ENCODE measurements at places on chromosomes 4 and X.

- DNase-seq = no peak
Measured at GRCh38 chr4:725391-726234, 20.0 kb downstream of the PCGF3 start.

GRCh38 chr4:64166365-64166764, 242.9 kb downstream of the TECRL start:
- DNase-seq = no peak

GRCh38 chr4:74466242-74466641, 21.3 kb downstream of the AREG start:
- no peak for DNase-seq

- no peak for DNase-seq
Measured at GRCh38 chr4:147863111-147863747, 131.3 kb downstream of the ARHGAP10 start.

DNA sequence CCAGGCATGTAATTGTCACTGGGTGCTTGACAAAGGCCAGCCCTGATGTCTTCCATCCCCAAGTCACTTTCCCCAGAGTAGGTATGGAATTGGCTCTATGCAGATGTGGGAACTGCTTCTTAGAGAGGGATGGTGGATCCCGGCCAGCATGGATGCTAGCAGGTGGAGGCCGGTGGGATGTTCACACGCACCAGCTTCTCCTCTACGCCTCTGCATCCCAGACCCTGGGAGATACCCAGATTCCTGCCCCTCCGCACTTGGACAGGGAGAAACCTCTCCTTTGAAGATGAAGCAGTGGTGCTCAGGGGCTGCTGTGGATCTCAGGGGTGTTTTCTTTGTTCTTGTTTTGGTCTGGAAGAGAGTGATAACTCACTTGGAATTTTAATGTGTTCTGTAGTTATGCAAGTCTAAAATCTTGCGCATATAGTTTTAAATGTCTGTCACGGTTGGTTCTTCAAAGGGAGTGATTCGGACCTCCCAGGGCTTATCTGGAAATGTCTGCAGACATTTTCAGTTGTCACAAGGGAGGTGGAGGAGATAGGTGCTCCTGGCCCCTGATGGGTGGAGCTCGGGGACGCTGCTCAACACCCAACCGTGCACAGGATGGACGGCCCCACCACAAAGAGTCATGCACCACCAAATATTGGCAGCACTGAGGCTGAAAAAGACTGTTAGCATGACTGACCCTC, 308.0 kb downstream of the DHRSX start:
- DNase-seq = no peak

- DNase-seq = no peak
Measured at GRCh38 chr4:102299354-102300107, 45.8 kb downstream of the SLC39A8 start.

GRCh38 chr4:26048950-26049349, 134.9 kb downstream of the SMIM20 start:
- DNase-seq = no peak

GRCh38 chr4:168868044-168868781, 141.8 kb downstream of the CBR4 start:
- DNase-seq = no peak

GRCh38 chr4:165207016-165207430, 338 bp upstream of the KLHL2 start:
- DNase-seq = no peak

DNA sequence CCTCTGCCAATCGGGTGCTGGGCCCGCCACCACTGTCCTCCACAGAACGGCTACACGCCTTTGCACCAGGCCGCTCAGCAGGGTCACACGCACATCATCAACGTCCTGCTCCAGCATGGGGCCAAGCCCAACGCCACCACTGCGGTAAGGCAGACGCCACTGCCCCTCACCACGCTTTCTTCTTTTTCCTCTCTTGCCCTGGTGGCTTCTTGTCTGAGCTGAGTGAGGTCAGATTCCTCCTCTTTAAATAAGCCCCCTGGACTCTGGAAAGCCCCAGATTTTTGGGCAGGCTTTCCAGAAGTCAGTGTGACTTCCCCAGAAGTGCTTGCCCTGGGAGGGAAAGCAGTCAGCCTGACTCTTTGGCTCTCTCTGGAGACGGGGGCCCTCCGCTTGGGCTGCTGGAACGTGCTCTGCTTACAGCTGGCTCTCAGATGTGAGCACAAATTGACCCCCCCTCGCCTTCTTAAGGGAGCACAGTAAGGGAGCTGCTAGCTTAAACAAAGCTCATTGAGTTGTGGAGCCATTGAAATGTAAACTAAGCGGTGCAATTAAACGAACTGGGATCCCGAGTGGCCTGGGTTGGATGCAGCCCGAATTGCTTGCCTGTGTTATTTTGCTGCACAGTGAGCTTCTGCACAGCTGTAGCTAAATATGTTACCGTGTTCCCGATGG, 243.1 kb downstream of the ANK2 start:
- no peak for DNase-seq

DNA sequence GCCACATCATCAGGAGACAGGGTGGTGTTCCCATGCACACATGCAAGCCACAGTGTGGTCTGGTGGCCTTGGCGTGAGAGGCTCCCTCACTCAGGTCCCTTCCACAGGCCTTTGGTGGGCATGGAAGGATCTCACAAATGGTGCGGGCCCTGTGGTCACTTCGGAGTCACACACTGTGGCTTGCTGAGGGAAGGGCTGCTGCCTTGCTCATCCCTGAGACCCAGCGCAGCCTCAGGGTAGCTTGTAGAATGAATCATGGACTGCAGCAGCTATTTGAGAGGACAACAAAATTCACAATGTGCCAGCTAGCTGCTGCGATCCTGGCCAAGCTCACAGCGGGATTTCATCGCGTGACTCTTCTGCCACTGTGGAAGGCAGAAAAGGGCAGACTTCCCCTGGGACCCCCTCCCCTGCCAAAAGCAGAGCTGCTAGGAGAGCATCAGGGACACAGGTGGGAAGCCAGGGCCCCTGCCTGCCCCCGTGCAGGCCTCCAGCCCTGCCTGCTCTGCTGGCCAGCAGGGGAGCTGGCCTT, 106.4 kb downstream of the ABLIM2 start:
- no peak for DNase-seq

DNA sequence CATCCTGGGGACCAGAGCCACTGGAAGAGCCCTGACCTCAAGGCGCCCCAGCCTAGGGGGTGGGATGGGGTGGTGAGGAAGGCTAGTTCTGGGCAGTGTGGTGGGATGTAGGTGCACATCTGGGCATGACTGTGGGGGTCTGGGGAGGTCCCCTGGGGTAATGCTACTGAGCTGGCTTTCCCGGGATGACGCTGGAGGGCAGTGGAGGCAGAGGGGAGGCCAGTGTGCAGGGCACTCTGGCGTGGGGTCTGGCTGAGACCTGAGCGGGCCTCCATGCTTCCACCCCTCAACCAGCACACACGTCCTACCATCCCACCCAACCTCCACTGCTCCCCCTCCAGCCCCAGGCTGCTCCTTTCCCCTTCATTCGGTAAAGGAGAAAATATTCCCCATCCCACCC, 4.8 kb upstream of the SH3BP2 start:
- DNase-seq = peak; percentile 56

GRCh38 chrX:143466130-143466529, 51.1 kb downstream of the SPANXN3 start:
- no peak for DNase-seq

GRCh38 chrX:97234471-97235081, 350.9 kb downstream of the RPA4 start:
- DNase-seq = no peak

DNA sequence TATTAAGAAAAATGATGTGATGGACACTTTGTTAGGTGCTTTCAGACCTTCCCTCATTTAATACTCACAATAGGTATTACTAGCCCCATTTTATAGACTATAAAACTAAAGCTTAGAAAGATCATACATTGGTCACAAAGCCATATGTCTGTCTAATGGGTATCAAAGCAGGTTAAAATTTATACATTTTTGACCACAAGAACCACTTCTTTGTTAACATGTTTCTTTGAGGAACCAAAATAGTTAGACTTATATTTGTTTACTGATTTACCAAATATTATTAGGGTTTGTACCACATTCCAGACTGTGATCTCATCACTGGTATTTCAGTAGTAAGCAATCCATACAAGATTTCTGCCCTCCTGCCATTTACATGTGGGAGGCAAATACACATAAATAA, 363.3 kb downstream of the NAF1 start:
- no peak for DNase-seq

DNA sequence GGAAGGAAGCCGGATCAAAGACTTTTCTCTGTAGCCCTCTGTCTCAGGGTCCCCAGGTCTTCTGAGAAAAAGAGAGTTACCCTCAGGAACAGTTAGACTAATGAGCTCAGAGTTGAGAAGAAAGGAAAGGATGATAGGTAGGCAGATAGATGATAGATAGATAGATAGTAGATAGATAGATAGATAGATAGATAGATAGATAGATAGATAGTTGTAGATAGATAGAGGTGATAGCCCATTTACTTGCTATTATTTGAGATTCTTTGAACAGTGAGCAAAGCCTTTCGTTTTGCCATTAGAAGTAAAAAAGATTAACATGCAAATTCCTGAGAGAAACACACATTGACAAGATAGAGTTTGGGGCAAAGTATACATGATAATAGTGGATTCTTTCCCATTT, 86.9 kb upstream of the KIT start:
- DNase-seq = no peak

- no peak for DNase-seq
Measured at GRCh38 chr4:41060352-41061334, 153.7 kb downstream of the APBB2 start.

GRCh38 chr4:26337612-26338011, 16.8 kb downstream of the RBPJ start:
- DNase-seq = no peak

DNA sequence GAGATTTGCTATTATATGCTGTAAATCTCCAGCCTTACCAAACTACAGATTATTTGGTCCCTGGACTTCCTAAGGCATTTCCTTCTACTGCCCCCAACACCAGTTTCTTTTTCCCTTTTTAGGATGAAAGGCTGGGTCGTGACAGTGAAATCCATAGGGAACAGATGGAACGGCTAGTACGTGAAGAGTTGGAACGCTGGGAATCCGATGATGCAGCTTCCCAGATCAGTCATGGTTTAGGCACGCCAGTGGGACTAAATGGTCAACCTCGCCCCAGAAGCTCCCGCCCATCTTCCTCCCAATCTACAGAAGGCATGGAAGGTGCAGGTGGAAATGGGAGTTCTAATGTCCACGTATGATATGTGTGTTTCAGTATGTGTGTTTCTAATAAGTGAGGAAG, 67.9 kb downstream of the PKD2 start:
- no peak for DNase-seq

DNA sequence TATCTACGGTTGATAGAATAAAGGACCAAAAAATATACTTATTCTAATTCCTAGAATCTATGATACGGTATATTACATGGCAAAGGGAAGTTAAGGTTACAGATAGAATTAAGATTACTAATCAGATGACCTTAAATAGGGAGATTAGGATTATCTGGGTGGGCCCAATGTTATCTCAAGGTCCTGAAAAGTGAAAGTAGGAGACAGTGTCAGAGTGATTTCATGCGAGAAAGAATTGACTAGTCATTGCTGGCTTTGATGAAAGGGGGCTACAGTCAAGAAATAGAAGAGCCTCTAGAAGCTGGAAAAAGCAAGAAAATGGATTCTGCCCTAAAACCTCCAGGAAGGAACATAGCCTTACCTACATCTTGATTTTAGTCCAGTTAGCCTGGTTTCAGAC, 176.9 kb upstream of the PPP1R2C start:
- no peak for DNase-seq

GRCh38 chrX:138082251-138082650, 516.3 kb downstream of the ZIC3 start:
- no peak for DNase-seq

- no peak for DNase-seq
Measured at GRCh38 chrX:65755786-65756185, 88.3 kb downstream of the MSN start.

GRCh38 chrX:81238166-81238565, 36.3 kb downstream of the SH3BGRL start:
- no peak for DNase-seq

DNA sequence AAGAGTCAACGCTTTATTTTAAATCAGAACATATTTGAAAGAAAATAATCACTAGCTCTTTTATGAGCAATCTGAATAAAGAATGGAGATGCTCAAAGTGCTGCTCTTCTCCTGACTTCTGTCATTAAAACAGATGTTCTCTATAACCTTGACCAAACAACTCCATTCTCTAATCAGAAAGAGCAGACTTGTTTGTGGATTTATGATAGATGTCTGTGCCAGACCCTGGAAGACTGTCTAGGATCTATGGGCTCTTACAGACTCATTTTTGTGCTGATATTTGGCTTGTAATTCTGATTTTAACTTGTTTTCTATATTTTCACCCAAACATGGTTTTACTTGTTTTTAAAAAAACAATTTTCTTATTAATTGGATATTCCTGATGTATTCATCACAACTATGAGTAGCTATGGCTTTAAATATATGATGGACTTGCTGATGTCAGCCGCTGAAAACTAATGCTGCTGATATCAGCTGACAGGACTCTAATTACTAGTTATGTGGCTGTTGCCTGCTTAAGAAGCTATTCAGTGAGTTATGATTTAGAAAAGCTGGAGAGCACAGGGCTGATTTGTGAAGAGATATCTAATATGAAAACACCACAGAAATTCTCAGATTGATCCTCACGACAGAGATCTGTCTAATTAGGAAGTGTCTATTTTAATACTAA, 31.6 kb upstream of the MAML3 start:
- DNase-seq = no peak

- no peak for DNase-seq
Measured at GRCh38 chrX:42943051-42943974, 165.3 kb upstream of the PPP1R2C start.

DNA sequence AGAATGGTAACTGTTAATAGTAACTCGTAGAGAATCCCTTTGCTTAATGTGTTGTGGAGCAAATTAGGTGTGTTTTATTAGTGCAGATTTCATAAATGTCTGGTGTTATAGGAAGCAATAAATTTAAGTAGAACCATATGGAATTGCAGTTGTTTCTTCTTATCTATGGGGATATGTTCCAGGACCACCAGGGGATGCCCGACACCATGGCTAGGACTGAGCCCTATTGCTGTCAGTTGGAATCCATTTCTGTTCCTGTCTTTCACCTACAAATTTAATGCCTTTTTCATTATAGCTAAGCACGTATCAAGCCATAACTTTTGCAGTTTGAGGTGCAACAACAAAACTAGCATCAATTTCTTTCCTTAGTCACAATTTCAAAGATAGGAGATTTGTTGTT, 72.5 kb downstream of the DDIT4L start:
- DNase-seq = no peak

DNA sequence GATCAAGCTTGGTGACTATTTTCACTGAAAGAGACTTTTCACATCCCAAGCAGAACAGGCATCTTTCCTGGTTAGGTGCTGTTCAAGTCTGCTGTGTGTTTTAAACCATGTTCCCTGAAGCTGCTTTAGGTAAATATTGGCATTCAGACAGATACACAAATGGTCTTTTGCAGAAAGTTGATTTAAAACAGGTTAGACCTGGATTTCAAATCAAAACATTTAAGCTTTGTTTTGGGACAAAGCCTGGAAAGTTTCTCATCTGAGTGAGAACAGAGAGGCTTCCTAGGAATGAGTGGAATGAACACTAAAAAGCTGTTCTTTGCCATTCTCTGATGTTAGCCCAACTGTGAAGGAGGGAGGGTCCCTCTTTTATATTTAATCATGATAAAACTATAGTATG, 10.1 kb downstream of the ANXA3 start:
- no peak for DNase-seq
